ENCODE measurements at places on chromosomes 6 and 20.

- DNase-seq = no peak
Observed at GRCh38 chr6:157981132-157981394, 600 bp upstream of the SYNJ2 start.

- DNase-seq = no peak
Observed at GRCh38 chr6:36739947-36740817, 42.6 kb downstream of the RAB44 start.

- DNase-seq = peak; percentile 53
Observed at GRCh38 chr6:110814102-110815014, 911 bp downstream of the CDK19 start.

GRCh38 chr6:31837369-31838113, 10.0 kb downstream of the HSPA1B start:
- no peak for DNase-seq

GRCh38 chr6:33428966-33429749, 9.3 kb downstream of the SYNGAP1 start:
- DNase-seq = no peak

- DNase-seq = no peak
Observed at GRCh38 chr6:91436448-91436847, 849.6 kb upstream of the MAP3K7 start.

GRCh38 chr6:12748411-12748810, 31.8 kb downstream of the PHACTR1 start:
- no peak for DNase-seq

GRCh38 chr6:28802417-28803336, 121.1 kb downstream of the TRIM27 start:
- DNase-seq = no peak

DNA sequence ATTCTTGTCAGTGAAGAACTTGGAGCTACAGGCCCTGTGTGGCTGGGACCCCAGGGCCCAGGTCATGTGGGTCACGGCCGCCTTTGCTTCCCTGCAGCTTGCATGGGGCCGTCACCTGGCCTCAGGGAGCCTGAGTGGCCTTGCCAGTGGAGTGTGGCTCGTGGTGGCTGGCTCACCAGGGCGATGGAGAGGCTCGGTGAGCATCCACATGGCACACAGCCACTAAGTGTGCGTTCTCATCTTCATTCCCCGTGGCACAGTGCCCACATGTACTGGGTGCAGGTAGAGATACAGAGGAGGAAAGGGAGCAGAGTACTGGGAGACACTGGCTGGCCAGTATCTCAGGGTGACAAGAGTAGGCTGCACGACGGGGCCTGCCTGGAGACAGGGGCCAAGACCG, 21.5 kb downstream of the MANBAL start:
- no peak for DNase-seq

DNA sequence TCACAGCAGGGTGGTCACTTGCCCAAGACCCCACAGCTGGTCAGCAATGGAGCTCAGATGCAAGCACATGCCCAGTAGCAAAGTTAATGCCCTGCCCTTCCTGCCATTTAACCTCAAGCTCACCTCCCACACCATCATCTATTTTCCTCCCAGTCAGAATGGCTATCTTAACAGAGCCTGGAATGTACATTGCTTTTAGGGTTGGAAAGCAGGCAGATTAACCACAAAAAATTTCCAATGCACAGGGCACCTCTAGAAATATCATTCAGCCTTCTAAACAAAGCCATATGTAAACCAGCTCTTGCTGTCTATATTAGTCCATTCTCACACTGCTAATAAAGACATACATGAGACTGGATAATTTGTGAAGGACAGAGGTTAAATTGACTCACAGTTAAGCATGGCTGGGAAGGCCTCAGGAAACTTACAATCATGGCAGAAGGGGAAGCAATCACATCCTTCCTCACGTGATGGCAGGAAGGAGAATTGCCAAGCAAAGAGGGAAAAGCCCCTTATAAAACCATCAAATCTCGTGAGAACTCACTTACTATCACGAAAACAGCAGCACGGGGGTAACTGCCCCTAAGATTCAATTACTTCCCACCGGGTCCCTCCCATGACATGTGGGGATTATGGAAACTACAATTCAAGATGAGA, 106.9 kb downstream of the FYN start:
- no peak for DNase-seq

Measured in stimulated activated naive CD4-positive, alpha-beta T cell (primary cell).